Aorta (tissue), 5 donors: ENCODE measurements at places on chromosomes 7 and 10.

GRCh38 chr10:24824124-24824523 lies 100.4 kb upstream of the ARHGAP21 start:
- DNase-seq, result no peak

- peak; percentile 98 for DNase-seq
These were observed at the start of gene ATXN7L1 for GRCh38 chr7:105876091-105876963. Gene ATXN7L1, minus strand, starts transcription at chr7:105876599. Its CDS starts 41 bp downstream, at chr7:105876558.

- DNase-seq, result peak; percentile 93
These were observed 47.1 kb downstream of the SYPL1 start for GRCh38 chr7:106064771-106065574.

DNA sequence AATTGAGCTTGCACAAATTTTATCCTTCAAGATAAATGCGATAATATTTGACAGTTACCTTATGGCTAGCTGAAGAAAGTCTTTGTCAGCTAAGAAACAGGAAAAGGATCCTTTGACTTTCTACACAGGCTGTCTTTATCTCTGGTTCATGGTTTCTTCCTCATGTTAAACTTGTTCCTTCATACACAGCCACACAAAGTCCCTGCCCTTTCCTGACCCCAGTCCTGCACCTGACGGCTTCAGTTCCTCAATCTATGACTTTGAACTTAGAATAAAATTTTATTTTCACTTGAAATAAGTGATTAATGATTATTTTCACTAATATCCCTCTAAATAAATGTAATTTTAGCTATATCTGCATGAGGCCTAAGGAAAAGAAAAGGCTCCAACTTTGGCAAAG lies 77.8 kb upstream of the PRSS1 start:
- DNase-seq, result no peak

- DNase-seq, result no peak
These were observed 54.9 kb downstream of the ZNF800 start for GRCh38 chr7:127337581-127337980.

DNA sequence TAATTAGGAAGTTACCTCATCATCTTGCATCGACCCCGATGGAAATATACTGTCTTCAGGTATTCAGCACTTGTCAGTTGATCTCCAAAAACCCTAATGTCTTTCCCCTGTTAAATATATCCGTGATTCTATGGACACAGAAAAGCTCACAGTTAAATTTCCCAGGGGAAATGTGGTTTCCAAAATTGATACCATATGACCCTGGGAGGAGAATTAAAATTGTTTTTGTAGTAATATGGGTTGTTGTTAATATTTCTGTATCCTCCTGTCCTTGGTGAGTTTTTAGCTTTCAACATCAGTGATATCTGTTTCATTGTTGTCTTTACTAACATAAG lies 132.1 kb downstream of the CELF2 start:
- DNase-seq, result no peak

DNA sequence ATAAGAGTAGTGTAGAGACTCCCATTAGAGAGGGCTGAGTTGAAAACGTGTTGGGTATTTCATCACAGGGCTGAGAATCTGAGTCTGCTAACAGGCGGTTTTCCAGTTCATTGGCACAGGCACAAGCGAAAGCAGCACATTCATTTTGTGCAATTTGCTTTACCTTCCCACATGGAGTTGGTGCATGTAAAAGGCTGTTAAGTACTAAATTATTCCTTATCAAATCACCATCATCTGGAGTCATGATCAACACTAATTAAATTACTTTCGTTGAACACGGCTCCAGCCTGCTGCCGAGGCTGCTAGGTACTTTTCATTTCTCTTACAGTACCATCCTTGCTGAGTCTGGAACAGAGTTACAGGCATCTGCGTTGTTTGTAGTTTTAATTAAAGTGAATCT lies 43.8 kb downstream of the ETV1 start:
- DNase-seq, result no peak

DNA sequence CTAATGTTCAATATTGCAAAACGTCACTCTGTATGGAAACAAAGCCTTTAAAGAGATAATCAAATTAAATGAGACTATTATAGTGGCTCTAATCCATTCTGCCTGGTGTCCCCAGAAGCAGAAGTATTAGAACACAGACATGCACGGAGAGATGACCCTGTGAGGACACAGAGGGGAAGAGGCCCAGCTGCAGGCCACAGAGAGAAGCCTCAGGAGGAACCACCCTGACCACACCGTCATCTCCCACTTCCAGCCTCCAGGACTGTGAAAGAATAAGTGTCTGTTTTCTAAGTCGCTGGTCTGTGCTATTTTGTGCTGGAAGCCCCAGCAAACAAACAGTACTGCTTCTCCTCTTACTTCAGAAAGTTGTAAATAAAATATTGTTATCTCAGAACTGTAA lies 283.5 kb upstream of the ADARB2 start:
- no peak for DNase-seq

- DNase-seq, result no peak
These were observed 24.0 kb upstream of the TMEM213 start for GRCh38 chr7:138773817-138774216.

DNA sequence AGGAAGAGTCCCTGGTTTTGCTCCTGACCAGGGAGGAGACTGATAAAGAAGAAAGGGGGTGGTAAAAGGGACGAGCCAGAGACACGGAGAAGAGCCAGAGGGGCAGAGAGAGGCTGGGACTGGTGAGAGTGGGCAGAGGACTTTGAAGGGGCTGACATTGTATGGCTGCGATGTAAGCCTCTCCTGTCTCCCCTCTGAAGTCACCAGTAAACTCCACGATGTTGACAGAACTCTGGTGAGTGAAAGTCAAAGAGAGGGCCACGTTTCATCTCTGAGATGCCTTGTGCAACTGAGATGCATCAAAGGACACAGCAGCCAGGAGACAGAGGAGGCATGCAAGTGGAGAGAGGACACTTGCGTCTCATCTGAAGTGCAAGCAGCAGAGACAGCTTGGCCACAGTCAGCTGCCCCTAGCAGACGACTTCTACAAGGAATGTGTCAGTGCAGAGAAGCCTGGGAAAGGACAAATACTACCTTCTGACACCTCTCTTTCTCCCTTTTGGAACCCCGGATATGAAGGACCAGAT lies 54.3 kb downstream of the SMKR1 start:
- no peak for DNase-seq

DNA sequence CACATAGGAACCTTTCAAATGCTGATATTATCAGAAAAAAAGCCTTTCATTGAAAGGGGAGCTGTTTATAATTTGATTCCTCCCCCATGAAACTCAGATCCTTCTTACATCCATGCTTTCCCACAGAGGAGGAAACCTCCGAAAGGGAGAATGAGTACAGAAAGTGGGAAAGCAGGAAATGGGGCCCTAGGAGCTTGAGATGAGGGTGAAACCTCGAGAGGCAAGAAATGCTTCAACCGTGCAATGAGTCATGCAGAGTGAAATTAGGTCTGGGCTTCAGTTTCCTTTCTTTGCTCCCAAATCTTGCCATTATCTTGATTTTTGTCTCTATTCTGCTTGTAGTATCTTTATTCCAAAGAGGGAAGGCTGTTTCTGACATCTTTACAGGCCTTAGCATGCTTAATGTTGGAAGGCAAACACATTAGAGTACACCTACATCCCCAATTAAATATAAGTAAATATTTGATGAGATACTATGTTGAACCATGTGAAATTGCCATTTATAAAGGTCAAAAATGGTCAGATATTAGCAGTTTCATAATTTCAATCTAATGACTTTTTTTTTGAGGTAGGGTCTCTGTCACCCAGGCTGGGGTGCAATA lies 79.1 kb downstream of the NAMPT start:
- no peak for DNase-seq

DNA sequence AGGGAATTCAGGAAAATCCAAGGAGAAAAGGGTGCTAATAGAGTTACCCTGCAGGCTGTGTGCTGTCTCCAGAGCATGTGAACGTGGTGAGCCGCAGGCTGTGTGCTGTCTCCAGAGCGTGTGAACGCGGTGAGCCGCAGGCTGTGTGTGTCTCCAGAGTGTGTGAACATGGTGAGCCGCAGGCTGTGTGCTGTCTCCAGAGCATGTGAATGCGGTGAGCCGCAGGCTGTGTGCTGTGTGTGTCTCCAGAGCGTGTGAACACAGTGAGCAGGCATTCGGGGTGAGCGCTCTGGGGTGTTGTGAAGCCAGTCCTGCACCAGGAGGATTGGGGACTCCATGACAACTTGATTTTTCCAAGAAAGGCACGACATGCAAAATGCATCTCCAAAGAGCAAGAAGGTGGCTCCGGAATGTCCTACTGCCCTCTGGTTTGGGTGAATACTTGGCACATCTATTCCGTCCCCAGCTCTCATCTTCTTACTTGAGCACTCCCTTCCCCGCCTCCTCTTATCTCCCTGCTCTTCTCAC lies 407.9 kb upstream of the SHH start:
- no peak for DNase-seq

DNA sequence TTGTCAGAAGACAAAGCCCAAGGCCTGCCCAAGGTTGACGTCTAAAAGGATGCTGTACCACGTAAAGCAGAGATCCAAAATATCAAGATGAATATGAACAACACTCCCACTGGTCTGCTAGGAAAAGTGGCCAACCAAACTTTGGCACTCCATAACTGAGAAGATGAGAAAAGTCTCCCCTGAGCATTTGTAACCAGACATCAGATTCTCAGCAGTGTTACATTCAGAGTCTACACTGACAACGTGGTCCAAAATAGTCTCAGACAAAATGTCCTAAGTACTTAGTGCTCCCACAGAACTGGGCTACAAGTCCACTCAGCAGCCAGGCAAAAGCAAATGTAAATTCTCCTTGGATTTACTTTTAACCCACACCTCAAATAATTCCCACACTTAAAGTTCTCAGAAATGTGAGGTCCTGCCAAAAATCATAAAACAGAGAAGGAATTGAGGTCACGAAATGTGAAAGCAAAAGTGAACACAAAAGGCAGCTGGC lies 185.1 kb upstream of the NOBOX start:
- no peak for DNase-seq

GRCh38 chr7:1725199-1725690 lies 55.2 kb downstream of the ELFN1 start:
- DNase-seq, result no peak

DNA sequence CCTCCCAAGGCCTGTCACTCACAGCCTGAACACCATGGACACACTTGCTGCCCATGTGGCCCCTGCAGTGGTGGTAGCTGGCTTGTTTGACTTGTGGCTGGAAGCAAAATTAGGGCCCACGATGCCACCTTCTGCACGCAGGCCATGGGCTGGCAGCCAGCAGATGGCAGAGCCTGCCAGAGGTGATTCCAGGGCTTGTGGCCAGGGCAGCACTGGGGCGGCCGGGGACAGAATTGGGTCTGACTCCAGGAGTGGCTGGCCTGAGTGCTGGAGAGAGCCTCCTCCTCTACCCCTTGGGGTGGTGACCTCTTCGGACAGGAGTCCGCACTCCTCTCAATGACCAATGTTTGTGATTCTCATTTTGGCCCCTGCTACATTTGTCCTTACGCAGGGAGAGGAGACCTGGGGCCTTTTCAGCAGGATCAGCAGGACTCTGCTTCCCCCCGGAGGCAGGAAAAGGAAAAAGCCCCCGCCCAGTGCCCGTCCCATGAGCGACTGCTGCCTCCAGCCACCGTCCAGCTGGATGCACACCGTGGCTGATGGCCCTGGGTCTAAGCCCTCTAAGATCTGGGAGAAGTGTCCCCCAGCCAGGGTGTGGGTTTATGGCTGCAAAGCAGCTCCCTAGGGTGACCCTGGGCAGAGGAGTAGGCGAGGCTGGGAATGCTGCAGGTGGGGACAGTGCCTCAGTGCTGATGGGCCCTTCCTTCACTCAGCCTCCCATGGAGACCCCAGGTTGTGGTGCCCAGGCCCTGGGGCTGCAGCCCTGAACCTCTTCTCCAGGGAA lies 26.5 kb downstream of the DNAJB12 start:
- DNase-seq, result peak; percentile 77

DNA sequence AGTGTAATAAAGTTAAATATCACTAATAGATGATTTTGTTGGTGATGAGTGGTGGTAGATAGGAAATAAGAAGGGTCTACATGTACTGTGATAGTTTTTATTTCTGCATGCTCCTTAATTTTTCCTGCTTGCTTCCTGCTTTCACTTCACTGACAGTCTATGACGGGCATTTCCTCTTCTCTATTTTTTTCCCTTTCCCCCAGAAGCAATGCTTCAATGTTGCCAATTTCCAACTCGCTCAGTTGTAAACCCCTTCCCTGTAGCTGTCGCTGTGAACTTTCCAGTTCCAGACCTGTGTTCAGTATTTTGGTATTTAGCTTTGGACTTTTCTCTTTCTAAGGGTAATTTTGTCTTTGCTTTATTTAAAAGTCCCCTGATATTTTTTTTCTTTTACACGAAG lies 123.5 kb upstream of the AGR3 start:
- DNase-seq, result no peak

- DNase-seq, result peak; percentile 79
These were observed at the start of gene MYO1G for GRCh38 chr7:44978511-44979366. Gene MYO1G, minus strand, starts transcription at chr7:44979015. Its CDS starts 54 bp downstream, at chr7:44978961.

DNA sequence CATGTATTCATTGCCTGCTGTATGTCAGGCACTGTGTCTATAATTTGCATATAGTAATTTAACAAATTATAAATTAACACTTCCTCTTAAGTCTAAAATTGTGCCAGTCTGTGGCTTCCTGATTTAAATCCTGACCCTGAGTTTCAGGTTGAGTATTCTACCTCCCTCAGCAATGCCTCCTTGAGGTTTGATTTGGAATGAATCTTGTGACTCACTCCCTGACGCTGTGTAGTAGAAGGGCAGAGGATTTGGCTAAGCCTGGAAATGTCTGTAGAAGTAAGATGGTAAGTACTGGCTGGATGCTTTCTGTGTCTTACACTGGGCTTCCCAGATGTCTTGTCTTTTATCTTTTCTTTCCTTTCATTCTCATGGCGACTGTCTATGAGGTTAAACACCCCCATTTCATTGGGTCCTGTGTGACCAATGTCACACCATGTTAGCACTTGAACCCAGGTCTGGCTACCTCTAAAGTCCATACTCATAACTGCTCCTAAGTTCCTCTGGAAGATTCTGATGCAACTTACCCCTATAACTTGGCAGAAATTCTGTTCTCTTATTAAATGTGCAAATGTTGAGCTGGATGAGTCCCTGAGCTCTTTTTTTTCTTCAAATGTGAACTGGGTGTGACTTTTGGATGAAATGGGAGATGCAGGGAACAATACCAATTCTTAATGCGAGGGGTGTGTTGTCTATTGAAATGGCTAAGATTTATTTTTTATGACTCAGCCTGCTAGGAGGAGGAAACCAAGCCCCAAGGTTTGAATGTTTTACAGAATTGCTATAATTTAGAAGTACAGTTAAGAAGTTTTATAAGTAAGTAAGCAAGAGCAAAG lies 48.5 kb downstream of the PLCE1 start:
- DNase-seq, result no peak

- DNase-seq, result no peak
These were observed 3.7 kb upstream of the CYP3A43 start for GRCh38 chr7:99824091-99824490.

DNA sequence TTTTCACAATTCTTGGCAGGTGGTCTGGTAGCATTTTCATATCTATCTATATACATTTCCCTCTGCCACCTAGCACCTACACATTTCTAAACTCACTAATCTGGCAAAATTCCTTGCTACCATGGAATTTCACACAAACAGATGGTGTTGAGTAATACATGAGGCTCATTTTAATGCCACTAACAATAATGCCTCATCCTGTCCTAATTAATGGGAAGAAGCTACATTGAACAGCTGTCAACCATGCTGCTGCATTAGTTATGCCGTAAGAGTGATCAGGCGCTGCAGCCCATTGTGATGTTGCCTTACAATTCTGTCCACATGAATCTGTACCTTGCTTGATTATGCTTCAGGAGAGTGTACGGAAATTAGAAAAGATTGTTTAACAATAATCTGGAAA lies 23.2 kb downstream of the COL1A2 start:
- no peak for DNase-seq
